ENCODE measurements at places on chromosomes 5 and 9.

GRCh38 chr5:132315529-132316067, 21.4 kb downstream of the SLC22A4 start:
- DNase-seq, result no peak

DNA sequence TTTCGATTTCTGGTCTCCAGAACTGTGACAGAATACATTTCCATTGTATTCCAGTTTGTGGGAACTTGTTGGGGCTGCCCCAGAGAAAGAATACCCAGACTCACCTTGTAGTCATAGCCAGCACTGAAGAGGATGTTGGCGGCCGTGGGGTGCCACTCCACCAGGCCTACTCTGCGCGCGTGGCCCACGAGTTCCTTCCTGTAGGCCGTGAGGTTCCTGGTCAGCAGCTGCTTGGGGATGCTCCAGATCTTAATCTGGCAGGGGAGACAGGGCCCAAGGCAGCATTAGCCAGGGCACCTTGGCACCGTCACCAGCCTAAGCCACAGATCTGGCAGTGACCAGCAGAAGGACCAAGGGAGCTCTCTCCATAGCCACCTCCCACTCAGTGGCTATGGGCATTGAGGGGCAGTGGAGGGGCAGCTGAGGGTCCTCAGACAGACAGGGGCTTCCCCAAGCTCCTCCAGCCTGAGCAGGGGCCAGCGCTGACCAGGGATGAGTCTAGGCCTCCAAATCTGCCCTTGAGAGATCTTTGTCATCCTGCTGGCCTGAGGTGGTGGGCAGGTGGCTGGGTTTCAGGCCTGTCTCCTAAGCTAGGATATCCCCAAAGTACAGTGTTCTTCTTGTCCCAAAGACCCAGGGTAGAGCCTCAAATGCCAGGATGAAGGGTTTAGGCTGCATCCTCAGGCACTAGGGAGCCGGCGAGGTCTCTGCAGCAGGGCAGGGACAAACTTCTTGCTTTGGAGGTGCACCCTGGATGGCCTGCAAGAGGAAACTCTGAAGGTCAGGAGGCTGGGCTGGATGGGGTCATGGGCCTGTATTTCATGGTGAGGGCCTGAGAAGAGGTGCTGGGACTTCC, 15.9 kb upstream of the TRIM14 start:
- no peak for DNase-seq

GRCh38 chr9:129587487-129588262, 33.2 kb downstream of the C9orf50 start:
- no peak for DNase-seq

GRCh38 chr9:13266167-13266566, 13.3 kb downstream of the MPDZ start:
- no peak for DNase-seq

DNA sequence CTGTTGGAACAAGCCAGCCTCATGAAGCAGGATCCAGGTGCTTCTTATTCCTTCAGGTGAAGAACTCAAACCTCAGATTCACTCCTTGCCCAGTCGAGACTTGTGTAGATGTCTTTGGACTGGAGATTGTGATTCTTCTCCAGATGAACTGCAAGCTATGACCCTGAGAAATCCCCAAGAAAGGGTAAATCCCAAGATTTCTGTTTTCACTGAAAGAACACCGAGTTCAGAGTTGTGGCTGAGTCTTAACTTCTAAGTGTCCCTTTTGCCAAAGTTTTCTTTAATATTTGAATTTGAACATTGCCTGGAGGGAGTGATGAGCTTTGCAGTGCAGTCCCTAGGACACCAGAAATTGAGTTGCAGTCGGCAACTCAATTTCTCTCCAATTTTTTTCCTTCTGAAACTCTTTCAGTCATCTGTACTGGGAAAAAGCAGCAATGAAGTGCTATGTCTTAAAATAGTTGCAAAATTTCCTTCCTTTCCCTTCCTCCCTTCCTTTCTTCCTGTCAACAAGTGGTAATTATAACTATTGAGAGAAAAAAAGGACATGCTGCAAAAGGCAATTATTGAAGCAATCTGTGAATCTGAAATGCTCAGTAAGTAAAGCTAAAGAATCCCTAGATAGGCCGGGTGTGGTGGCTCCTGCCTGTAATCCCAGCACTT, 56.1 kb downstream of the ANKRD55 start:
- DNase-seq, result no peak
